Stimulated activated CD4-positive, alpha-beta T cell treated with anti-CD3 and anti-CD28 coated beads, Interleukin-1b, Interleukin-23, amount 100 ng/mL, for 1 hour (primary cell): ENCODE measurements at places on chromosomes 13 and 19.
A peak's percentile ranks its signal among the peaks of the same experiment; 100 is the strongest.

GRCh38 chr19:50607874-50608785 lies 31.6 kb downstream of the SYT3 start:
- peak; percentile 52 for DNase-seq

DNA sequence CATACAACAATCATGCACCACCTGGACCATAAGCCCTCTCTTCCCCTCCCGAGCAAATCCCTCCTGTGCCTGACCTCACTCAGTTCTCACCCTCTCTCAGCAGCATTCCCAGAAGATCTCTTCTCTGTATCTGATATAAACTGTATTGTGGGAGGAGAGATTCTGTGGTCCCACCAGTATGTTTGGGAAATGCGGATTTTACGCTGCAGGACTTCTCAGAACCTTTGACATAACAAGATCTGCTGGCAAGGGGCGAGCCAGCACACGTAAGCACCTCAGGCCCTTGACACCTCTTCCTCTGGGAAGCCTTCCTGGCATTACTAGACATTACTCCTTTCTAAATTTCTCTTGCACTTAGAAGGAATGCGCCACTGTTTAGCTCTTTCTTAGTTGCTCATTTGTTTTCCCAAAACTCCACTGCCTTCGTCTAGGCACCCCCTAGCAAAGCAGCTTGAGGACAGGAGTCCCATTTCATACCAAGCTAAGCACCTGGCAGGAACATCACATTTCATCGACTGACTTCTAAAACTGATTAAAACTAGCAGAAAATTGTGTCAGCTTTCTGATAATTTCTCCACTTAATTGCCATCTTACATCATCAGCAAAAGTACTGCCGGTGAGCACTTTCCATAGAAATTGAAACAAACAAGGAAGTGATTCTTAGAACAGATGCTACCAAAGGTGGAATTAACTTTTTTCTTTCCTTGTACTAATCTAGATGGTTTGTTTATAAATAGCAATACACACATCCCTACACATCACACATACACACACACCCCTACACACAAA lies 63.2 kb downstream of the CCDC70 start:
- no peak for DNase-seq

DNA sequence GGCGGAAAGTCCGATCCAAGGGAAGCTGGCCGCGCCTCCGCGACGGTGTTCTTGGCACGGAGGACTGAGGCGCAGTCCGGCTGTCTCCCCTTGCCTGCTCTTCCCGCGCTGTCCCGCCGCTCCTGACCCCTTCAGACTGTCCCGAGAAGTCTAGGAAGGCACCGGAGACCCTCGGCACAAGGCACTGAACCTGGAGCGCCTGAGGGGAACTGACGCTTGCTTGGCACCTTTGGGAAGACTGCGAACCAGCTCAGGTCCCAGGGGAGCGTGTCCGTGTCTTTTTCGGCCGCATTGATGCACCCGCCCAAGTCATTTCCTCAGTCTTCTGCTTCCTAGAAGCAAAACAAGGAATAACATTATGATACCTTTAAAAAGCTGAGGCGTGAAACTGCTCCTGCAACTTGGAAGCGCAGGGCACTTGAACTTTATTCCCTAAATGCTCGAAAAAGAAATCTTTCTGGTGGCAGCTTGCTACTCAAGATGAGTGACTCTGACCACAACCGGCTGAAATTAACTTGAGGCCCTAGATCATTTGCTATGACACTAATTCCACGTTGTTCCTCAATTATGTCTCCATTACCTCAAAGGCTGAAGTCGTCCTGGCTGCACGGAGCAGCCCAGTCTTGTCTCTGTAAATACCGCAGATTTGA lies 735 bp upstream of the FLT1 start:
- no peak for DNase-seq

- DNase-seq: no peak
These were observed 265.1 kb upstream of the DACH1 start for GRCh38 chr13:72132075-72132474.

GRCh38 chr13:105814902-105815250 lies 720.6 kb downstream of the EFNB2 start:
- DNase-seq: no peak

- DNase-seq: no peak
These were observed 288.0 kb upstream of the MAB21L1 start for GRCh38 chr13:35764326-35765015.

- peak; percentile 47 for DNase-seq
These were observed 4.6 kb upstream of the APC2 start for GRCh38 chr19:1445185-1445931.

GRCh38 chr19:45638930-45639729 lies at the start of gene EML2:
Gene EML2, minus strand, starts transcription at chr19:45639397. Its CDS starts 21 bp downstream, at chr19:45639376.
- no peak for DNase-seq

DNA sequence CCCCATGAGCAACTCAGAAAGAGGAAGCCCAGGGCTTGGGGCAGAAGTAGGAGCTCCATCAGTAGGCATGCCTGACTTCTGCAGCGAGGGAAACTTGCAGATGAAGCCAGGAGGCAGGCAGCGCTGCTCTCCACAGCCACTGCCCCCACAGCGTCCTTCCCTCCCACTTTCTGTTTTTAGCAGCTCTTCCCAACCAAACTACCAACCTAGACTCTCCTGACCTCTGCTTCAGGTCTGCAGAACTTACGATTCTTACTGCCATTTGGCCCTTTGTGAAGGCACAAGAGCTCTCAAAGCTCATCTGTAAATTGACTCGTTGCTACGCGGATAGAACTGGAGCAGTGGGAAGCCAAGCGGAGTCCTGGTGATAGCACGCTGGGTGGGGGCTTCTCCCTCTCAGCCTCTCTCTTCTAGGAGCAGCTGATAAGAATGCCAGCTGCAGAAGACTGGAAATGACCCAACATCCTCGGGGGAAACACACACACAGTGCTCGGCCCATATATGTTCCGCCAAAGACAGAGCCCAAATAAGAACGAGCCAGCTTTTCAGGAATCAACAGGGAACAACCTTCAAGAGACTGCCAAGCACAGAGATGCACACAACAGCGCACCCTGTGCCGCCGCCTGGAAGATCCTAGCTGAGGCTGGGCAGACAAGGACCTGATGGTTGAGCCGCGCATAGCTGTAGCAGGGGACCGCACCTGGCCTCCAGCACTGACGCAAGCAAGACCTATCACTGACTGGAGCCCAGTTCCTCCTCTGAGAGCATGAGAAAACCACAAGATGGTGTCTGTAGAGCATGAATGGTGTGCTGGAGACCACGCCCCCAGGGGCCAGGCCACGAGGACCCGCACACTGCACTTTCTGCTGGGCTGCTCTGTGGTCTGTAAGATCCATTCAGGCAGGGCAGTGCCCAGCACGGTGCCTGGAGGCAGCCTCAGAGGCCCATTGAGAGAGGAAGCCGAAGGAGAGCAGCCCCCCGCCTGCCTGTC lies 15.9 kb upstream of the SLC35E1 start:
- no peak for DNase-seq

GRCh38 chr19:58217607-58218391 lies 10.9 kb upstream of the ZNF544 start:
- no peak for DNase-seq

- no peak for DNase-seq
These were observed 18.4 kb upstream of the SIGLEC14 start for GRCh38 chr19:51664997-51665396.

DNA sequence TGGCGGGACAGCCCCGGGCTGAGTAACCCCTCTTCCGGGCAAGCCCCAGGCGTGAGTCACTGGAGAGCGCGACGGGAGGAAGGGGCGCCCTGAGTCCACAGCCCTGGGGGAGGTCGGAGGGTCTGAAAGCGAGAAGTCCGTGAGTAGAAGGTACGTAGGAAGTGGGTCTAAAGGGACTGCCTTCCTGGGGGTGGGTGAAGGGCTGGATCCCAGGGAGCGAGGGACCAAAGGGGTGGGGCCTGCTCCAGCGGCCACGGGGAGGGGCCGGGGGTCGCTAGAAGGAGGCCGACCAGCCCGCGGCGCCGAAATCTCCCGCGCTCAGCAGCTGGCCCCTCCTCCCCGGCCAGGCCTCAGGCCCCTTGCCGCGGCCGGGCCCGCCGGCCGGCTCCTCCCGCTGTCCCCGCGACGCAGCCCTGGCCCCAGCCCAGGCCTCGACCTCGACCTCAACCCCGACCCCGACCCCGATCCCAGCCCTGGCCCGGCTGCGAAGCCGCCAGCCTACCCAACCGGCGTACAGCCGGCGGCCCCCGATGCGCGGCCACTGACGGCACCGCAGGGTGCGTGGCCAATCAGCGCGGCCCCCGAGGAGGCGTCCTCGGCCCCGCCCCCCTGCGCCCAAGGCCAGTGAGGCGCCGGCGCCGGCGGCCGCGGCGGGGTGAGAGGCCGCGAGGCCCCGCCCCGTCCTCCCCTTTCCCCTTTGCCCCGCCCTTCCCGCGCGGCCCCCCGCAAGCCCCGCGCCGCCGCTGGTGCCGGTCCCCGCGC lies 22.6 kb downstream of the IPO5 start:
- peak; percentile 87 for DNase-seq

GRCh38 chr19:40688309-40688708 lies 2.1 kb downstream of the NUMBL start:
- no peak for DNase-seq

- no peak for DNase-seq
These were observed 207.0 kb downstream of the SHISA2 start for GRCh38 chr13:25844559-25845434.

- no peak for DNase-seq
These were observed 1202.8 kb downstream of the DIAPH3 start for GRCh38 chr13:58960888-58961287.

- no peak for DNase-seq
These were observed 445.8 kb downstream of the SUCLA2 start for GRCh38 chr13:47555235-47555634.

DNA sequence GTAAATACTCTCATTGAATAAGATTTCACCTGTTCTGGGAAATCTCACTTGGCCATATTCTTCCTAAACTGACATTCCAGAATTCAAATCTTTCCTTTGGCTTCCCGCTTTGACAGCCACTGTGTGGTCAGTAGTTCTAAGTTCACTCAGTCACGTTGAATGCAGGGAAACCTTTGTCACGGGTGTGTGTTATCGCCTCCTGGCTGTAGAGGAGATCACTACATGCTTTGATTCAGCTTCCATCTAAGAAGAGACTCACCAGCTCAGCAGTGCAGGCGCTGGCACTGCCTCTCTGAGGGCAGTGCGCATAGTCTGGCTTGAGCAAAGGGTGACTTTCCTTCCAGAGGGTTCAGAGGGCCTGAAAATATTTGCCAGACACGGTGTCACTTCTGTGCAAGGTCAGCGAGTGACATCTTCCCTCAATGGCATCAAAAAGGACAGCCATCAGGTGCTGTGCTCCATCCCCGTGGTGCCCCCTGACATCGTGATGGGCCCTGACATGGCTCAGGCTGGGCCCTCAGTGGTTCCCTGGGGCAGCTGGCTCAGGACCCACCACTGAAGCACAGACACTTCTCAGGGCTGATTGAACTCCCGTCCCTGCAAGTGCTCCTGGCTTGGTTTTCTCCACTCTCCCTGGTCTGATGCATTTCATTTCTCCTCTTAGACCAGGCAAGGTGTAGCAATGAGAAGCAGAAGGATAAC lies 635.4 kb upstream of the ARGLU1 start:
- no peak for DNase-seq

DNA sequence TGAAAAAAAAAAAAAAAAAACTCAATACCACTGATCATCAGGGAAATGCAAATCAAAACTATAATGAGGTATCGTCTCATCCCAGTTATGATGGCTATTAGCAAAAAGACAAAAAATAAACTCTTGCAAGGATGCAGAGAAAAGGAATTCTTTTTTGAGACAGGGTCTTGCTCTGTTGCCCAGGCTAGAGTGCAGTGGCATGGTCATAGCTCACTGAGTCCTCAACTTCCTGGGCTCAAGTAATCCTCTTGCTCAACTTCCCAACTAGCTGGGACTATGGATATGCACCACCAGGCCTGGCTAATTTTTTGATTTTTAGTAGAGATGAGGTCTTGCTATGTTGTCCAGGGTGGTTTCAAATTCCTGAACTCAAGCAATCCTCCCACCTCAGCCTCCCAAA lies 59.5 kb downstream of the MICU2 start:
- DNase-seq: no peak

DNA sequence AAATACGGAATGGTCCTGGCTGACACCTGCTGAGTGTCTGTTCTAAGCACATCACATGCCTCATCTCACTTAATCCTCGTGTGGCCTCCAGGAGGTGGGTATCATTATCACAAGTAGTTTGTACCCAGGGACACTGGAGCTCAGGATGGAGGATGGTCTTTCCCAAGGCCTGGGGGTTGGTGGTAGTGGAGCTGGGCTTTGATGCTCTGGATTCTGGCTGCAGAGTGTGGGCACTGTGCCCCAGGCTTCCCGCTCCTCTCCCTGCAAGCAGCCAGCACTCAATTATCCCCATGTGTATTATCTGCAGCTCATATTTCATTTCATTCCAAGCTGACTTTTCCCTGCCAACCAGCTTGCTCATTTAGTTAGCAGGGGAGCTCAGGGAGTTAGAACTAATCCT lies 52.1 kb downstream of the SIAH3 start:
- DNase-seq: no peak

- no peak for DNase-seq
These were observed 132.4 kb downstream of the IER2 start for GRCh38 chr19:13282486-13283065.

- DNase-seq: no peak
These were observed 46.7 kb downstream of the ERCC5 start for GRCh38 chr13:102892503-102892902.

- DNase-seq: peak; percentile 28
These were observed 20.6 kb downstream of the FFAR2 start for GRCh38 chr19:35468637-35469036.

DNA sequence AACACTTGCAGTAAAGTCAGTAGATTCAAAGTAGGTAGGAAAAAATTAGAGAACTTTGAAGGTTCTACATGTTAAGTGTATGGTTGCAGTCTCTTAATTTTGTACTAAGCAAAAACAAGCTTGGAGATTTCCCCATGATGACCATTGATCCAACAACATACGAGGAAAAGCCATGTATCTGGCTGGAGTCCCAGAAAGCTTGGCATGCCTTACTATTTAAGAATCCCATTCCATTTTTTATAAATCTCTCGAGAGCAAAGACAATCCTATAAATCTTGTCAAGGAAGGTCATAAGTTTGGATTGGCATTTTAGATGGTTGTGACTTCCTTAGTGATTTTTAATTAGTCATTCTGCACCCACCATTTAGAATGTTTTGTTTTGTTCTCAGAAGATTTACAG lies 495.9 kb downstream of the GPC5 start:
- no peak for DNase-seq

DNA sequence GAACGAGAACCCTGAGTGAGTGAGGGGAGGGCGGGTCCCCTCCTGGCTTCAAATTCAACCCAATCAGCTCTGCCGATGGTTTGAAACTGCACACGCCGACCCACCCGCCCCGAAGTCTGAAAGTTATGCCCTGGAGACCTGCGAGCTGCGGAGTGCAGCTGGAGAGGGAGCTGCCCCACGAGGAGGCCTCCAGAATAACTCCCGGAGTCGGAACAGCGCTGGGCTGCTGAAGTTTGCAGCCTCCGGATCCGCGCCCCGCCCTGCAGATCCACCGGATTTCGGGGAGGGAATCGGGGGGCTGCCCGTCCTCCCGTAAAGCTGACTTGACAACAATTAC lies 7.0 kb downstream of the POU4F1 start:
- no peak for DNase-seq

GRCh38 chr19:13102666-13103580 lies at the start of gene LYL1:
Gene LYL1, minus strand, starts transcription at chr19:13102858. Its CDS starts 1,687 bp downstream, at chr19:13101171.
- DNase-seq: no peak

- no peak for DNase-seq
These were observed 20.2 kb upstream of the PGLS start for GRCh38 chr19:17491287-17491686.
